ENCODE measurements at places on chromosomes 11 and 22.

DNA sequence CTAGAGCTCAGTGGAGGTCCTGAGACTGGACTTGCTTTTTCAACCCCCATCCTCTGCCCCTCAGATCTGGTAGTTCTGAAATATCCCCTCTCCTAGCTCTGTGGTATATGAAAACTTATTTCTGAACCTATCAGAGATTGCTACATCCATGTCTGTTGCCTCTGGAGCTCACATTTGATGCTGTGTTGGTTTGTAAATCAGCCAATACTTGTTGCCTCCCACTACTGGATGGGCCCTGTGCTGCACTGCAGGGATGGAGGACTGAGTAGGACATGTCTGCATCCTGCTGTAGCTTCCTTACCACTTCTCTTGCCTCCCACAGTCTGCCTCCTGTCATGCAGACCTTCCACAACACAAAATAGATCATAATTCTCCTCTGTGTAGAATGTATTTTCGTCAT, 5.2 kb downstream of the OLFML1 start:
- no peak for DNase-seq

DNA sequence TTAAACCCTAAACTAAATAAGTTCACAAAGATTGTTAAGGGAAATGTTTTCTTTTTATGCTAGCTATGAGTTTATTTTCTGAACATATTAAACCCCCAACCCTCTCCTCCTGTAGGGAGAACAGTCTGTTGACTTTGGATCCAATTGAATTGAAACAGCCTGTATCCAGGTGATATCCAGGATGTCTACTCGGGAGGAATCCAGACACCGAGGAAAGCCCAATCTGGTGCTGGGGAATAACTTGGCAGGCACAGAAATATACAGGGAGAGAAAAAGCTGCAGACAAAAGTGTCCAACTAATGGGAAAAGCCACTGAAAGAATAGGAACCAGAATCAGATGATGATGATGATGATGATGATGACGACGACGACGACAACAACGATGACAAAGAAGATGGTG, 93.9 kb upstream of the API5 start:
- no peak for DNase-seq

DNA sequence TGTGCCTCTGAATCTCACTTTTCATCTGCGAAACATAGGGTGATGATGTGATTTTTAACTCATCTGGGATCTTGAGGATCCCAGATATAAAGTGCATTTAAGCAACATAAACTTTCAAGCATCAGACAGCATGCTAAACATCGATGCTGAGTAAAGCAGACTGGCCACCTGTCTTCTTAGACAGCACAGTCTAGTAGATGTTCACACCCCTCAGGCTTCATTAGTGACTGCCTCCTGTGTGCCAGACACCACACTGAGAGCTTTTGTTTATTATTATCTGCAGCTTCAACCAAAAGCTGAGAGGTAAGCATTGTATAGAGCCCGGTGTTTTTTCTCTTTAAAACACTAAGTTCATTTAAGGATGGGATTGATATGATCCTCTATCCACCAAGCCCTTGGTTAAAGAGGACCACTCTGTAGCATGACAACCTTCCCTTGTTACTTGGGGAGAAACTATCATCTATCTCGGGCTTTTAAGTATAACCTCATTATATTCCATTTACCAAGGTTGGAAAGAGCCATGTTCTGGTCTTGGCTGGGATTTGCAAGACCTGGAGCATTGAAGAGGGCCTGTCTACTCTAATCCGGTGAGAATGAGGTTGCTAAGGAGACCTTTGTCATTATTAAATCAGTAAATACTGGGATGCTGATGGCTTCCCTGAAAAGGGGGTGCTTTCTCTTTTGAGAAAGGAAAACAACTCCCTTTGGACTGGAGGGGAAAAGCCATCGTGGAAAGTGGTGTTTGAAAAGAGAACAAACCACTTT, 114.2 kb upstream of the SEZ6L start:
- DNase-seq, result no peak

DNA sequence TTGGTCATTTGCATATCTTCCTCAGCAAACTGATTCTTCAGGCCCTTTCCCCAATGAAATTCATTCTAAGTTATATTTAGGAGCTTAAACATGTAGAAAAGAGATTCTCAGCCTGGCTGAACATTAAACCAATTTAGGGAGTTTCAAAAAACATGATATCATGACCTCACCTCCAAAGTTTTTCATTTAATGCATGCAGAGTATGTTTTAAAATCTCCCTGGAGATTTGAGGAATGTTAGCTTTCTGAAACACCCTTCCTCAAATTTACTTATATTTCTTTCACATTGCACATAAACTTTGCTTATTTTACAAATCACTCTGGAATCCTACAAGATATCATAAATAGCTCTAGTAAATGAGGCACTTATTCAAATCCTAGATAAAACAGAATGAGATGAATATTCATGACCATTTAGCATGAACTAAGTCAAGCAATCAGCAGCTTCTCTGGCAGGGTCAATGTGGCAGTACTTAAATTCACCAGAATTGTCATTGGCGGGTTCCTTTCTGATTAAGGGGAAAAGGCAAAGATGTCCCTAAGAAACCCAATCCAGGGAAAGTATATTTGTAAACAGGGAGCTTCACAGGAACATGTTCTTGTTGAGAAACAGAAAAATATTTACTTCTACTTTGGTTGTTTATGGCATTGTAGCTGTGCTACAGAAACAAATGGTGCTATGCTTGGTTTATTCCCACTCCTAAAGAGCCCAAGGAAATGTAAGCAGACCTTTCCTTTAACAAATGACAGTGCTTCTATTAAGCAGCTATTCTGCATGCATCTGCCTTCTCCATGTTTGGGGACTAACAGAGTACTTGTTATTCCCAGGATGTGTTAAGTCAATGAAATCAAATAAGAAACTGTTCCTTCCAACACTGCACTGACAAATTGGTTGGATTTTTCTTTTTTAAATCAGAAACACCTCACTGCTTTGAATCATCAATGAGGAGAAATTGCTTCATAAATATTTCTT, 162.3 kb downstream of the C11orf87 start:
- peak; percentile 55 for DNase-seq

- no peak for DNase-seq
These were observed 39.2 kb downstream of the BRD1 start for GRCh38 chr22:49788504-49788903.

- DNase-seq, result no peak
These were observed 31.9 kb downstream of the PLEKHA7 start for GRCh38 chr11:16982256-16982671.

GRCh38 chr11:119315131-119316015, 1.6 kb downstream of the MCAM start:
- peak; percentile 48 for DNase-seq

- peak; percentile 56 for DNase-seq
These were observed 132.9 kb downstream of the C11orf58 start for GRCh38 chr11:16871368-16871767.

DNA sequence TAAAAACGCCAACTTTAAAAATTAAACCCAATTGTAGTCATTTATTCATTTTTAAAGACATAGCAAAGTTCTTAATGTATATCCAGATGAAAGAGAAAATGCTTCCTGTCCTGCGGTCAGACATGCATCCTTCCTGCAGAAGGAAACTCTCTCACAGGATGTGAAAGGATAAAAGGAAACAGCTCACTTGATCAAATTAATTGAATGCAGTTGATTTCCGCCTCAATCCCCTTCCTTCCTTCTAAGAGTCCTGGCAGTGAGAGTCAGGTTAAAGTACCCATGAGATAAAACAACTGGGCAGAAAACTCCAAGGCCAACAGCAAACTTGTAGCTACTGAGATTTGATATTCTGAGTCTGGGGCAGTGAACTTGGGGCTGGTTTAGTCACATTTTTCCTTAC, 38.5 kb downstream of the CWC15 start:
- DNase-seq, result no peak

- no peak for DNase-seq
These were observed 25.6 kb downstream of the PAK1 start for GRCh38 chr11:77448269-77448668.

- peak; percentile 31 for DNase-seq
These were observed 16.2 kb downstream of the BAD start for GRCh38 chr11:64268025-64268892.

DNA sequence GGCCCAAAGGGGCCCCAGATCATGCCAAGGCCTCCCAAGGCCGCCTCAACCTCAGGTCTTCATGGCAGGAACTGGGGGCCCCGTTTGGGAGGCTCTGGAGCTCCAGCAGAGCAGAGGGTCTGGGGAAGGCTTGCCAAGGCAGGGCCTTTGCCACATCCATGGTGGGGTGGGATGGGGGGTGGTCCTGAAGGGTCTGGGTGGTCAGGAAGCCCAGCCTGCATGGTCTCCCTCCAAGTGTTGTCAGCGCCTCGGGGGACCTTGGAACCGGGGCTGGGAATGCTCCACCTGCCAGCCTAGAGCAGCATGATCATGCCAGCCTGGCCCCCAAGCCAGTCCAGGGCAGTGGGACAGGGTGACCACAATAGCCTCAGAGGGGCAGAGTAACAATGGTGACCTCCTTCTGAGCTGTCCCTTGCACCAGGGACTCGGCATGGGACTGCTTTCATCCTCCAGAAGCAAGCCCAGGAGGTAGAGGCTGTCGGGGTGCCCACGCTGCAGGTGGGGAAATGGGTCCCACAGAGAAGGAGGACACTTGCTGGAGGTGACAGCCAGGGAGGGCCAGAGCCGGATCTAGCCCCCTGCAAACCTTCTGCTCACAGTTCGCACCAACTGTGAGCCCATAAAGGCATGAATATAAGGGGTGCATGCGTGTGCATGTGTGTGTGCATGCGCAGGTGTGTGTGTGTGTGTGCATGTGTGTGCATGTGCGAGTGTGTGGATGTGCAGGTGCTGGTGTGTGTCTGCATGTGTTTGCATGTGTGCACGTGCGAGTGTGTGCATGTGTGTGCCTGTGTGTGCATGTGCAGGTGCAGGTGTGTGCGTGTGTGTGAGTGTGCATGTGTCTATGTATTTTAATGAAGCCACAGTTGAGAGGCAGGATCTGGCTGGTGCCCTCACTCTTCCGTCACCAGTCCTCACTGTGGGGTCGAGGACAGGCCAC, 63.8 kb downstream of the MYEOV start:
- no peak for DNase-seq

GRCh38 chr11:33630936-33631748, 69.5 kb downstream of the C11orf91 start:
- DNase-seq, result no peak

DNA sequence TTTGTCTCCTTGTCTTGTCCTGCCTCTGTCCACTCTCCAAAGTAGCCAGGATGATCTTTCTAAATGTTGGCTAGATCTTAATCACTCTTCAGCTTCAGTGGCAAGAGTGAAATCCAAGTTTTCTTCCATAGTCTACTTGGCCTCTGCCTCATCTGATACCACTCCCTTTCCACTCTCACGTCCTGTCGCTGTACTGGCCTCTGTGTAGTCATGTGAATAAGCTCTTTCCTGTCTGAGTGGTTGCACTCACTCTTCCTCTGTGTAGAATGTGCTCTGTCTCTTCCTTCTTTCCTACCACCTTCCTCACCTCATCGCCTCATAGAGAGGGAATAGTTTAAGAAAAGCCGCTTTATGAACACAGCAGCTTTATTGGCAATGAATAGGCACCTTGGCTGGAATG, 86.5 kb downstream of the WNT11 start:
- no peak for DNase-seq

DNA sequence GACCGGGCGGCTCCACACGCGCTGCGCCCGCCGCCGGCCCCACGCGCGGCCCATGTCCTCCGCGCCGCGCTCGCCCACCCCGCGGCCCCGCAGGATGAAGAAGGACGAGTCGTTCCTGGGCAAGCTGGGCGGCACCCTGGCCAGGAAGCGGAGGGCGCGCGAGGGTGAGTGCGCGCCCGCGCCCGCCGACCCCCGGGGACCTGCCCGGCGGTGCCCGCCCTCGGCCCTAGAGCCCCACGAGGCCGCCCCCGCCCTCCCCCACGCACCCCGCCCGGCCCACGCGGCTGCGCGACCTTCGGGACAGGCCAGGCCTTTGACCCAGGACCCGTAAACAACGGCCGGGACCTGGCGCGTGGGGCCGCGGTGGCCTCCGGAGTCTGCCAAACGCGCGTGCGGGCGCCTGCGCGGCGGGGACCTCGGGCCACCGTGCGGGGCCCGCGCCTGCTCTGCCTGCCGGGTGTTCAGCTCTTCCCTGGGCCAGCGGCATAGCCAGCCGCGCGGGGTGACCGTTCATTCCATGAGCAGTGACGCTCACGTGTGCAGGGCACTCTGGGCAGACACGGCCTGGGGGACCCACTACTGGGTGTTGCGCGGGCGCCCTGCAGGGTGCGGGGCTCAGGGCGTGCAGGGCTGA, at the start of gene PARVB:
PARVB (plus strand) TSS at position 15 of the 634 bp plus-strand sequence; CDS start at position 53, 38 bp downstream.
- DNase-seq, result no peak

- no peak for DNase-seq
These were observed 14.9 kb downstream of the MMP20 start for GRCh38 chr11:102610200-102610599.

- DNase-seq, result no peak
These were observed 86.4 kb downstream of the GDPD4 start for GRCh38 chr11:77215106-77215505.

DNA sequence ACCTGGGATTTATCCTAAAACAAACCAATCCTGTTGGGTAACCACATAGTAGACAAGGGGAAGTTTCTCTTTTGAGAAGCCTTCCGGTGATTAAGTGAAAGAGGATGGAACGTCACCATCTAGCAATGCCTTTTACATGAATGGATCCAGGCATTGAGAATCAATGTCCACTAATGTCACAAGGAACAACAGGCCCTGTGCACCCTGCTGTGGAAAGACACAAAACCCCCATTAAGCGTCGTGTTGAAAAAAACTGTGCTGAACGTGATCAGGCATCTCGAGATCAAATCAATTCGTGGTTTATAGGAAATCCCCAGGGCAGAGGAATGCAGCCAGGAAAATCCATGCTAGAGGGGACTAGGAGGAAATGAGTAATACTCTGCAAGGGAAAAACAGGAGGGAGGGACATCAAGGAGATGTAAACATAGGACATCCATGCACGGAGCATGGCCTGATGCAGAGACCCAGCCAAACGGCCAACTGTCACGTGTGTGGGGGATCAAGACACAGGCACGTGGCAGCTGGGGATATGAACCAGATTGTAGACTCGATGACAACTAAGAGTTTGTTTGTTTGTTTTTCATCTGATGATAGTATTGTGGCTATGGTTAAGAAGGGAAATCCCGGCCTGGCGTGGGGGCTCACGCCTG, 38.6 kb upstream of the CARS1 start:
- DNase-seq, result peak; percentile 83

- DNase-seq, result peak; percentile 74
These were observed 3.8 kb upstream of the KCNQ1OT1 start for GRCh38 chr11:2703363-2704141.

DNA sequence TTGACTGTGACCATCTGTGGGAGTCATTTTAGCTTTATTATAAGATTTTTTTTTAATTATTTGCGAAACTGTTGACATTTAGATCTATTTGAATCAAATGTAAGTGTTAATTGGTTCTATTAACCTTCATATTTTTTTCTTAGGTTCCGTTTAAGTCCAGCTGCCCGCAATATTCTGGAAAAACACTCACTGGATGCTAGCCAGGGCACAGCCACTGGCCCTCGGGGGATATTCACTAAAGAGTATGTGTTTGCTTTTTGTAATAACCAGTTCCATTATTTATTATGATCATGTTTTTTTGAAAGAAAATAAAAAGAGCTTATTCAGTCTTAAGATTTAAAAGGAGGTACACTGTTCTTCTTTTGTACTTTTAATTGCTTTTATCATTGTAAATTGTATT, 43.9 kb downstream of the PDHX start:
- no peak for DNase-seq

- peak; percentile 55 for DNase-seq
These were observed 8.2 kb downstream of the GGT5 start for GRCh38 chr22:24236656-24237055.

- DNase-seq, result peak; percentile 93
These were observed 9.7 kb upstream of the THY1 start for GRCh38 chr11:119432484-119433357.
